ENCODE measurements at places on chromosomes 6 and 20. TPM values are rescaled to one million over a fixed set of nuclear protein-coding genes. Genes with fewer than 3 reads are reported as not detected.

The MAP3K7 gene
- total RNA-seq, result 33.1 TPM

GRCh38 chr6:33126101-33126714 is 50.4 kb downstream of the HLA-DPB1 start:
- no peak for DNase-seq

The GMPR gene
- total RNA-seq, result 3.5 TPM

- DNase-seq, result peak; percentile 52
Measured at GRCh38 chr20:60249436-60249835, 291.2 kb downstream of the CDH26 start.

The AVP gene
- total RNA-seq, result not detected

DNA sequence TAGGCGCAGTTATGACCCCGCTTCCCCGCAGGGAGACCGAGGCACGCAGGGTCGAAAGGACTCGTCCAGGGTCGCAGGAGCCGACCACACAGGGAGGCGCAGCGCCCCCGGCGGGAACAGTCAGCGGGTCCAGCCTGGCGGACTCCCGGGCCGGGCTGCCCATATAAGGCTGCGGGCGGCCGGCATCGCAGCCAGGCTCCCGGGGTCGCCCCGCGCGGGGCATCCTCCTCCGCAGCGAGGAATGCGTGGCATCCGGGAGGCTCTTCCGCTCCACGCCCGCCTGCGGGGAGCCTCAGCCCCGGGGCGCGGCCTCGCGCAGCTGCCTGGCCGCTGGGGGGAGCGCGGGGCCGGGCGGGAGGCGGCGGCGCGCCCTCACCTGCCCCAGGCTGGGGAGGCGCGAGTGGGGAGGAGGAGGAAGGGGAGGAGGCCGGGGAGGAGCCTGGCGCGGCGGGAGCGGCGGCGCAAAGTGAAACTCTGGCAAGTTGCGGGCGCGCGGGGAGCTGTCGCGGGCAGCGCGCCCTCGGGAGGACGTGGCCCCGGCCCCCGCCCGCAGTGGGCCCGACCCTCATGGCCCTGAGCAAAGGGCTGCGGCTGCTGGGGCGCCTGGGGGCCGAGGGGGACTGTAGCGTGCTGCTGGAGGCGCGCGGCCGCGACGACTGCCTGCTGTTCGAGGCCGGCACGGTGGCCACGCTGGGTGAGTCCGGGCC is at the start of gene SYNJ2:
TSS of gene SYNJ2 (plus strand) at position 469 of the 707 bp plus-strand sequence. CDS start at position 568, 99 bp downstream.
- DNase-seq, result no peak

DNA sequence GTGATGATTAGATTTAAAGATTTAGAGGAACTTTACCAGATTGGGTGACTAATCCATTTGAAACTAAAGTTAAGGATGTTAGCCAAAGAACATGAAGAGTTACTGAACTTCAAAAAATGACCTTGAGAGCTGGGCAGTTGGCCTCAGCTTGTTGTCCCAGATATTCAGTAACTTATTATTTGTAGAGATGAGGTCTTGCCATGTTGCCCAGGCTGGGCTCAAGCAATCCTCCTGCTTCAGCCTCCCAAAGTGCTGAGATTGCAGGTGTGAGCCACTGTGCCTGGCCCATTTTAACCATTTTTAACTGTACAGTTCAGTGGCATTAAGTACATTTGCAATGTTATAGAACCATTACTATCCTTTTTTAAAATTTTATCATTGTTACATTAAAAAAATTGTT is 161.5 kb downstream of the SLC16A10 start:
- no peak for DNase-seq

DNA sequence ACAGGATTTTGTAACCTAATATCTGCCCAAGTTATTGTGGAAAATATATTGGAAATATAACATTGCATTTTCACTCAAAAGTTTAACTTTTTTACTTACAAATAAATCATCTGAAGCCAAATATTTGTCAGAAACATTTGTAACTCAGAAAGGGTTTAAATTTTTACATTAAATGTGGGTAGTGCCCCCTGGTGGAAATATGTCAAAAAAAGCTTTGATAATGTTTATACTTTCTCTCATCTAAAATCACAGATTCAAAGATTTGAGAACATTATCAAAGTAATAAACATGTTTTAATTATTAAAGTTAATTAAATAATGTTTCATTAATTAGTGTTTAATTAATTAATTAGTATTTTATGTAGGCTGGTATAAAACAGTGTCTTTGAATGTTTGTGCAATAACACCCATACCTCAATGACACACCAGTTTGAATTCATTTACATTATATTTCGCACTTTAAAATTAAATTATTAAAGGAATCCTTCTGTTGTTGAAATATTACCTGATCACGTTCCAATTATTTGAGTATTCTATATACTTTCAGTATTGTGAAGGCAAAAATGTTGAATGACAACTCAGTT is 320.1 kb upstream of the FKBP1C start:
- no peak for DNase-seq

DNA sequence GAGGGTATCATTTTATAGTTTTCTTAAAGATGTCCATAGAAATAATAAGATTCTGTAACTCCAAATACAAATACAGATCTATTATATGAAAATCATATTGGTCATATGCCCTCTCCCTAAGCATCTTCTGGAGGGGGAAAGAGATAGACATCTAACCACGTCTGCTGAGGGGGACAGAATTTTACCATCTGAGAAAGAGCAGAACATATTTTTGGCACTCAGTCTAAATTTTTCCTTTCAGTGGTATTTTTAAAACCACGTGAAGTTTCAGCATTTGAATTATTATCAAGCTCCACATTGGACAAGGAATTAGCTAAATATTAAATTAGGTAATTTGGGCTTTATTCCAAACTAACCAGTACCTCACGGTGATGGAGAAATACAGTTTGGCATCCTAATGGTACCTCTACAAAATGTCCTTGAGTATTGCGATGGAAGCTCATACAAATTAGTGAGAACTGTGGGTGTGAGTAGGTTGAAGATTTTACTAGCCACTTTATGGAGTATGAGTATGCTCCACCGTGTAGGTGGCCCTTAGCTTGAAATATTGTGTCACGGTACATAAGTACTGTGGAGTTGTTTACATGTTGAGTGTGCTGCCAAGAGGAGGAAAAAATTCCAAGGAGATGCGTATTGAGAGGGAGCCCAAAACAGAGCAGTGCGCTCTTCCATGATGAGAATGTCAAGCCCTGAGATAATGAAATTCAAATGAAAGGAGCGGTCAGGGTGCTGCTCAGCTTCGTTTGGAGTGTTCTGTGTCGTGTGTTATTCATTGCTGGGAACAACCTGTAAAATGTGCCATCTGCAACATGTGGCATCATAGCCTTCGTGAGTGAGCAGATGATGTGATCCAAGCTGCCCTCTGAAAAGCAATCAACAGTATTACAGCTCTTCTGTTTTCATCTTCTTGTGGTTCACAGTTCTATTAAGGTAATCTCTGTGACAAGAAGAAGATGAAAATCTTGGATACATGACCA is 48.4 kb upstream of the PHACTR2 start:
- DNase-seq, result no peak

DNA sequence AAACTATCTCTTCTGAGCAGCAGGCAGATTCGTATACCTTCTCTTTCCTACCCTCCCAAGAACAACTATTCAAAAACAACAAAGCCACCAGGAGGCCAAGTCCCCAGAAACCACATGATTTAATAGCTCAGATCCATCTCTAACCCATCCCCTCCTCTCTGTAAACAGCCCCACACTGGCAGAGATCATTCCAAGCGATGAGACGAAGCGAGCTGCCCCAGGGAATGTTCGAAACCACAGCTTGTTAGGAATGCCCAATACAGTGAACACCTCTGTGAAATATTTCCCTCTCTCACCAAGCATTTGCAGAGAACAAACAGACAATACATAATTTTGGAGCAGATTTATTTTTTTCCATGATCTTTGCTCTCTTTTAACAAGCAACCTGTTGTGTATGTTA is 231.8 kb downstream of the SOD2 start:
- DNase-seq, result no peak

- no peak for DNase-seq
Measured at GRCh38 chr6:111657146-111657545, 51.5 kb upstream of the TRAF3IP2 start.

The PDE10A gene
- 27.8 TPM for total RNA-seq

- DNase-seq, result no peak
Measured at GRCh38 chr6:68652117-68652536, 17.0 kb downstream of the ADGRB3 start.

GRCh38 chr20:63230800-63231268 is 4.9 kb upstream of the BIRC7 start:
- DNase-seq, result no peak

- DNase-seq, result no peak
Measured at GRCh38 chr20:34744847-34745246, 40.7 kb downstream of the TP53INP2 start.

The SNAI1 gene
- total RNA-seq, result 8.8 TPM

- no peak for DNase-seq
Measured at GRCh38 chr6:162229093-162229492, 498.5 kb downstream of the PRKN start.

GRCh38 chr20:39070484-39071231 is 108.5 kb downstream of the DHX35 start:
- DNase-seq, result no peak

DNA sequence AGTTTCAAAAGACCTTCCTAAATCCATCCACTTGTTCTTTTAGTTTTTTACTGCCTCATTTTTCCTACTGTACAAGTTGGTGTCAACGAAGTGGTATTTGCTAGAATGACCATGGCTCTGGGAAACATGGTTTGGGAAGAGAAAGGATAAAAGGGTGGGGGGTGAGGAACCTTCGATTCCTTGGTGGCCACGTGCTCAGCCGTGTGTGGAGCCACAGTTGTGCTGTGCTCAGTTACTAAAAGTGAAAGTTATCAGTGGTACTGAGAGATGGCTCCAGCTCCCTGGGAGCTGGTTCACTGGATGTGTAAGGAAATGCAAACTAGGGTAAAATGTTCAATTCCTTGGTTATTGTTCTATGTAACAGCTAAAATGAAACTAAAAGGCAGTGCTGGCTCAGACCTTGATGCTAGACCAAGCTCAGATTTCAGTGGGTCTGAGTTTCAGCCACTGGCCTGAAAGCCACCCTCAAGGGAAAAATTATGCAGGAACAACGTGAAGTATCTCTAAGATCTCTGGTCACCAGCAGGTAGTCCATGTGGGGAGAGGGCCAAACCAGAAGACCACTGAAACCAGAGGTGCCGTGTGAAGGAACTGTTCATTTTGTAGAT is 7.4 kb upstream of the SLC22A2 start:
- DNase-seq, result no peak

- no peak for DNase-seq
Measured at GRCh38 chr6:64217721-64218620, 582.4 kb downstream of the PHF3 start.

The LINC00237 gene
- not detected for total RNA-seq

The PRICKLE4 gene
- total RNA-seq, result 1.6 TPM

The DYNLT2 gene
- total RNA-seq, result 2.1 TPM

GRCh38 chr20:11921321-11921720 is 3.6 kb downstream of the BTBD3 start:
- no peak for DNase-seq

DNA sequence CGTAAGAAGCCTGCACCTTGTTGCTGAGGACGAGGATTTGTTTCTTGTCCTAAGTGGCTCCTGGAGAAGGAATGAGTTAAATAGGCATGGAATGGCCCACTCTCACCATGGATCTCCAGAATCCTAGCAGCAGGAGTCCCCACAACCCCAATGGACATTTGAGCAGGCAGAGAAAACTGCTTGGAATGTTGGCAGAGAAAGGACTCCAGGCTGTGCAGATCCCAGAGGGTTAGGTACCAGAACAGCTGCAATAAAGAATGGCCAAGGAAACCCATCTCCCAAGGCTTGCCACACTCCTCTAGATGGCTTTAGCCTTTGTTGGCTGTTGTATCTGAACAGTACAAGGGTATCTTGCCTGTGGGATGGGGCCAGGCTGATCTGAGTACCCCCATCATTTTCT is 1415.7 kb upstream of the ADGRB3 start:
- no peak for DNase-seq

- no peak for DNase-seq
Measured at GRCh38 chr6:17904491-17905120, 82.8 kb downstream of the KIF13A start.

DNA sequence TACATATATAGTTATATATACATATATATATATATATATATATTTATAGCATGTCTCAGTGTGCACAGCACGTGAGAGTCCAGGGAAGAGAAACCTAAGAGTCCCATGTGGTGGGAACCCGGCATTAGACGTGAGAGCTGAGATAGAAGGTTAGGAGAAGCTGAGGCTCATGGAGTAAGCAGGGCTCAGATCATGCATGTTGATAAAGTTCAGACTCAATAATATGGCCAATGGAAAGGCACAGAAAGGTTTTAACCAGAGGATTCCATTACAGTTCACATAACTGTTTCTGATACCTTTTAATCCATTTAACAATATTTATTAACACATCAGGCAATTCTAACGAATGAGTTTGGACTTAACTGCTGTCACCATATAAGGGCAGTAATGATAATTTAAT is 143.4 kb downstream of the MYB start:
- DNase-seq, result no peak

The CPNE5 gene
- 0.44 TPM for total RNA-seq

The DNMT3B gene
- total RNA-seq, result 3.5 TPM

The NMBR gene
- total RNA-seq, result not detected

GRCh38 chr6:46963626-46964025 is 41.9 kb upstream of the ADGRF5 start:
- DNase-seq, result no peak

GRCh38 chr20:51452091-51452613 is 90.4 kb downstream of the NFATC2 start:
- no peak for DNase-seq

The RNF114 gene
- total RNA-seq, result 70.0 TPM

DNA sequence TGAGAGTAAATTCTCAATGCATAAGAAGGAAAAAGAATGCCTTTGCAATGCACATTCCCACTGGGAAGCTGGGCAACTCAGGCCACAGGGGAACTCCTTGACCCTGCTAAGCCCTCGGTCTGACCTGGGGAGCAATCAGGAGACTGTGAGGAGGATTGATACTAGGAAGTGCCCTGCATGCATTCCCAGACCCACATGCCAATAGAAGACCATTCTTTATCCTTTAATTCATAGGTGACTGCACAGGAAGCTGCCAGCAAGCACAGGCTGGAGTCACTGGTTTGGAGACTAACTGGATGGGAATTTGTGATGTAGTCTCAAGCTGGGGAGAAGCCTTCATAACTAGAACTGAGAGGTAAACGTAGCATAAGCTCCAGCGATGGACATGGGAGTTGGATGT is 1012.7 kb downstream of the EYS start:
- DNase-seq, result no peak

The ZBTB12 gene
- 9.4 TPM for total RNA-seq

DNA sequence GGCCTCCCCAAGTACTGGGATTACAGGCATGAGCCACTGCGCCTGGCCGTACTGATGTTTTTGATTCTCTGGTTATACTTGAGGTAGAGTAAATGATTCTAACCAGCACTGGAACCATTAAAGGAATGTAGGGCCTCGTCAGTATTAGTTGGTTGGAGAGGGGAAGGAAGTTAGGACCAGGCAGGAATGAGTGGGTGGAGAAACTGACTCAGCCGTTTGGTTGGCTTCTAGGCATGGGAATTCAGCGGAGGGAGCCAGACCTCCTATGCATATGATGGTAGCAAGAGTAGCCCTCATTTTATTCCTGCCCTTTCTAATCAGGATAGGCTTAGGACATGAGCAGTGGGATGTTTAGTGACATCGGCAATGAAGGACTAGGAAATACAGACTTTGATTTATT is 19.0 kb upstream of the SERINC3 start:
- DNase-seq, result no peak
